ENCODE measurements at places on chromosomes 3 and 15.

GRCh38 chr15:48858401-48858800, 19.5 kb upstream of the EID1 start:
- DNase-seq = no peak

GRCh38 chr3:68447885-68448284, 484.5 kb downstream of the TAFA4 start:
- DNase-seq = no peak

DNA sequence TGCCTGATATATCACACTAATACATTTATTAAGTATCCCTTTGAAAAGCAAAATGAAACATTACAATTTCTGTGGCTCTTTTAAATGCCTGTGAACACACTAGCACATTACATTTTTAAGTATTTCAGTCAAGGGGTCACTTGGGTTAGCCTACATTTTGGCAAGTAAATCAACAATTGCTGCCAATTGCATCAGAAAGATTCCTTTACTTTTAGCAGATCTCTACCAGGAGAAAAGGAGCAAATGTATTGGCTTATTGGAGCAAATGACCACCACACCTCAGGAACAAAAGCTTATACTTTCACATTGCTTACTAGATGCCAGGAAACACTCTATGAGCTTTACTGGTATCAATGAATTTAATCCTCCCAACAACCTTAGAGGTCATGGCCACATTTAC, 947.1 kb downstream of the FHIT start:
- no peak for DNase-seq

- peak; percentile 52 for DNase-seq
Observed at GRCh38 chr15:92082006-92082843, 228.7 kb downstream of the SLCO3A1 start.

DNA sequence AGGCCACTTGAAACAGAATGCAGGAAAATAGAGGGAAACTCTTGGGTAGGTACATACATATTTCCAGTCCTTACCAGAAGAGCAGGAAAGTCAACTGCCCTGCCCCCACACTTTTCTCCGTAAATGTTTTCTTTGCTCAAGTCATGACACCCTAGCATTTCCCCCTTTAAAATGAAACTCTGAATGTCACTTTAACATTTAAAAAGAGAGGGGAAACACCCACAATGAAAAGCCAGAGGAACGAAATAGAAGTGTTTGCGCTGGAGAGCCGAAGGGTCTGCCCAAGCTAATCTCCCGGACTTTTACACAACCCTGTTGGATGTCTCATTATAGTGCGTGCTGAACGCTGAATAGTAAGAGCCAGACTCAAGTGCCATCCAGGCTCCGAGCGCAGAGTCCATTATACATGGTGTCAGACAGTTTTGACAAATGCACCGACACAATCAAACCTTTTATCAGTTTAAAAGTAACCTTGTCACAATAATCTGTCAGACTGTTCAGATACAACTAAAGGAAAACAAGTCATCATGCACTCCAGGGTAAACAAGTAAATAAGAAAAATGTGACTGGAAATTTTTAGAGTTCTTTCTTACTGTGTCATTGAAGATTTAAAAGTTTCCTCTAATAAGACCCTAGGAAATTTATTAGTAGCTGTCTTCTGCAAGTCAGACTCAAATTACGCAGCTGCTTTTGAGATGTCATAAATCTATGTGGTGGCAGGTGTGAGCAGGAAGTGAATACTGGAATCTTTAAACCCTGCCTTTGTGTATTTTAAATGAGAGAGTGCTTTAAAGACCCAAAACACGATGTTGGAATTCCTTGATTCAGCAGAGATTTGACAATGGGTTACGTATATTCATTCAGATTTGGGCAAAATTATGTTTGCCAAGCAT, 159.8 kb downstream of the RBMS3 start:
- DNase-seq = no peak

GRCh38 chr15:91561371-91562100, 292.0 kb upstream of the SLCO3A1 start:
- DNase-seq = no peak

- no peak for DNase-seq
Observed at GRCh38 chr3:109982201-109982600, 644.9 kb upstream of the DPPA4 start.

- DNase-seq = no peak
Observed at GRCh38 chr15:57726411-57726810, 19.9 kb downstream of the POLR2M start.

GRCh38 chr3:171058058-171058457, 31.5 kb upstream of the SLC2A2 start:
- DNase-seq = no peak

DNA sequence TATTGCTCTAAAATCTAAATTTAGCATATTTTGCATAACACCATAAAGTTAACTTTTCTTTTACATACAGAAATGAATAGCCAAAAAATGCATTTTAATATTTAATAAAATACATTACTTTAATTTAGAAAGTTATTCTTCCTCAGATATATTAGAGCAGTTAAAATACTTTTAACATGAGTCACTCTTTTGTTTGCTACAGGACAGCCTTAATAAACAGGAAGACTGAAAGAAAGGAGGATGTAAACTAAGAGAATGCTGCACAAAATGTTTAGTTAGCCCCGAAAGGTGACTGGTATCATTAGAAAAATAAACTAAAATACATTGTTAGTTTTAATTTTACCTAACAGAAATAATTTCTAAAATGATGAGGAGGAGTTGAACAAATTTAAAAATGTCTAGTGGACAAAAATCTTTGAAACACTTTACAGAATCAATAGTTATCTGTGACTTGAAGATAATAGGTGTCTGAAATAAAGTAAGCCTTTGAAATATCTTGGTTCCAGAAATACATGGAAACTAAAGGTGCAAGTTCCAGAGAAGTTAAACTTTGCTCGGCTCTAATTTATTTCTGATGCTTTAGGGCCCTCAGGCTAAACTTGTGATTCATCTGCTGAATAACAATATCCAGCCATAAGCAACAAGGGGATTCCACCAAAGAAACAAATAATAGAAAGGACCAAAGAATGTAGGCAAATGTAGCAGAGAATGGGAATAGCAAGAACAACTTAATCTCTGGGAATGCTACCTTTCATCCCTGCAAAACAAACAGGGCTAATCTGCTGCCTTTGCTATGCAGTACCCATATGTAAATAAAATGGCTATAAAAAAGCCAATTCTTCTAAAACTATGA, 138.3 kb upstream of the UBP1 start:
- no peak for DNase-seq

GRCh38 chr3:143389388-143389787, 269.8 kb downstream of the CHST2 start:
- peak; percentile 20 for DNase-seq

GRCh38 chr15:73233623-73234022, 135.1 kb downstream of the HCN4 start:
- DNase-seq = no peak

GRCh38 chr3:189460511-189460910, 170.7 kb upstream of the TP63 start:
- DNase-seq = no peak

DNA sequence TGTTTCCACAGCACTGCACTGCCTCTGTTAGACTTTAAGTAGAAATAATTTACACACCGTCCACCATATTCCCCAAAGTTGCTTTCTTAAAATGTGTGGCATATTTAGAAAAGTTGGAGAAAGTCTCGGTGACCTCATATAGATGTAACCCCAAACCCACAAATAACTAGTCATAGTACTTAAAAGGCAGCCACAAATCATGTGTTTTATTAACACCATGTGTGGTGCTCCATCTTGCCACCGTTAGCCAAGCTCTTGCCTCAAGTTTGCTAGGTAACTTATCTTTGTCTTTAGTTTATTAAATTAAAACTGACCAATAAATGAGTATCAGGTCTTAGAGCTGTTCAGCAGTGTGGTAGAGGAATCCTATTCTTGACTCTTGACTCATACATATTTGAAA, 257.9 kb downstream of the UBE2E2 start:
- no peak for DNase-seq

DNA sequence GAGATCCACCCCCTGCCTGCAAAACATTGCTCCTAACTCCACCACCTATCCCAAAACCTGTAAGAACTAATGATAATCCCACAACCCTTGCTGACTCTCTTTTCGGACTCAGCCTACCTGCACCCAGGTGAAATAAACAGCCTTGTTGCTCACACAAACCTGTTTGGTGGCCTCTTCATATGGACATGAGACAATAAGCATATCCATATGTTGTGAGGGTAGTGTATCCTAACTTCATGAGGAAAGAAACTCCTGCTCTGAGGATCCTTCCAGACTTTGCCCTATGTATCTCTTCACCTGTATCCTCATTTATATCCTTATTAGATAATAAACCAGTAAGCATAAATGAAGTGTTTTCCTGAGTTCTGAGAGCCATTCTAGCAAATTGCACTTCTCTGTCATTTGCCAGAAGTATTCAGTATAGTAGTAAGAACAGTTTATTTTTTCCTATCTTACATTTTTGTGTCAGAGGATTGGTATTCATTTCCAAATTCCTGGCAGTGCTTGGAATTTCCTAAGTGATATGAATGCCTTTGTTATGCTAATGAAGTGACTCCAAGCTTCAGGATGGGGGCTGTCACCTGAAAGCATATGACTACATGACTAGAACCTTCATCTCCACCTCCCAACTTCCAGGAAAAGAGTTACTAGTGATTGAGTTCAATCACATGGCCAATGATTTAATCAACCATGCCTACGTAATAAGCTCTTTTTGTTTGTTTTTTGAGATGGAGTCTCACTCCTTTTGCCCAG, 30.2 kb downstream of the TTBK2 start:
- no peak for DNase-seq

- DNase-seq = peak; percentile 35
Observed at GRCh38 chr3:6326771-6327170, 534.1 kb upstream of the GRM7 start.

GRCh38 chr3:180698760-180699270, 19.5 kb upstream of the CCDC39 start:
- no peak for DNase-seq

DNA sequence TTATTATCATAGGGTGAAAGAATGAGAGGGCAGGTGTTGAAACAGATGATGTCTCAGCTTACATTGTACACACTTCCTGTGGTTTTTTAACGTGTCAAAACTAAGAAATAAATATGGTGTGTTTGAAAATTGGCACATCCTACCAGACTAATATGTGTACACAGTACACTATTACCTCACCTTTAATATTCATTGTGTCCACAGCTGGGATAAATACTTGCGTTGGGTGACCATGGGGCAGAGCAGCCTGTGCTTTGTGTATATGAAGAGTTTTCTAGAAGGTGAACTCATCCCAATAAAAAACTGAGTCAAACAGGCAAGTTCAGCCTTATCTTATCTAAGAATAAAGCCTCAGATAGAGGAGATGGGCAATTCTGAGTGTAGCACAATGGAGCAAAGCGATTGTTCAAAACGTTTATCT, 17.3 kb downstream of the SUCNR1 start:
- peak; percentile 13 for DNase-seq

DNA sequence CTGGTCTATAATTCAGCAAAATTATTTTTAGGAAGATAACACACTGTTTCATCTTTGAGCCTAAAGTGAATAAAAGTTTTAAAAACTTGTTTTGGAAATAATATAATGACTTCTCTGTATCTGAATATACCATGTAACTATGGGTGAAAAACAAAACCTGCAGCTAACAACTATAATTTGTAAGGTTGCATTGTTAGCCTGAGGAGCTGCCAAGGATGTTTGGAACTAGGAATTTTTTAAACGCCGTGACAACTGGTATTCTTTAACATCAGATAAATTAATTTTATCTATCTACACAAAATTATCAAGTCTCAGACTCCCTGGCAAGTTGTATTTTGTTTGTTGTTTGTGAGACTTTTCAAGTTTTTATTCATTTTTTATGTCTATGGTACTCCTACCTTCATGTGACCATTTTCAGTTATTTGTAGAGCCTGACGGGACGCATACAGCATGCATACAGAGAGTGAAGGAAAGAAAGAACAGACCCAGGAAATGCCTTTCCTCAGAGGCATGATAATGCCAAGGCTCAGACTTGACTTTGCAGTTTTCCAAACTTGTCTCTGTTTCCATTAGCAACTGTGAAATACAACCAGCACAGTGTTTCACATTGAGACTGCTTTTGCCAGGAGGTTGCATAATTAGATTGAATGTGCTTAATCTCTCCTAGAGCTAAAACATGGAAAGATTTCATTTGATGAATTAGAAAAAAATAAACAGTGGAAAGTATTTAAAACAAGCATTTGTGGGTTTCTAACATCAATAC, 60.8 kb upstream of the ARHGEF26 start:
- no peak for DNase-seq

- DNase-seq = peak; percentile 45
Observed at GRCh38 chr3:141266797-141267555, 35.4 kb downstream of the PXYLP1 start.

GRCh38 chr15:40329804-40330203, 6.3 kb downstream of the INAFM2 start:
- DNase-seq = no peak

- DNase-seq = peak; percentile 80
Observed at GRCh38 chr15:59689626-59690236, 611 bp upstream of the BNIP2 start.

DNA sequence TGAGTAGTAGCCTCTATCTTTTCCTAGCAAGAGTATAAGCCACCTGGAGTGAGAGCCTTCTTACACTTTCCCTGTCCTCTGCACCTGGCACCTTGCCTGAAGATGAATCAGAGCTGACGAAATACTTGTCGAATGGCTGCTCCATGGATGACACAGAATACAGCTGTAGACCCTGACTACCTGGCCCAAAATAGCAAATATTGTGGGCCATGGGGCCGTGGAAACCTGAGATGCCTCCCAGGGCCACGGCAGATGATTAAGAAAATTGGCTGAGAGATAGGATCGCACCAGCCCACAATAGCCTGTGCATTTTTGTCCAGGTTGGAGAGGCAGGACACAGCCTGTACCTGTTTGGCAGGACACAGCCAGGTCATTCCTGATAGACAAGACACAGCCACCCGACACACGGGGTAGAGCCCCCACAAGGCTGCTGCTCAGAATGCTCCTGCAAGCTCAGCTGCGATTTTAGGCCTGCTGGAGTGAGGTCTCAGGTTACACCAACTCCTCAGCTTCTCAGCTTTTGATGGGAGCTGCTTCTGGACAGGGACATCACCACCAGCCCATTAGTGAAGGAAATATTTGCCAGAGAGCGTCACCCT, 22.9 kb upstream of the TPM1 start:
- DNase-seq = no peak

DNA sequence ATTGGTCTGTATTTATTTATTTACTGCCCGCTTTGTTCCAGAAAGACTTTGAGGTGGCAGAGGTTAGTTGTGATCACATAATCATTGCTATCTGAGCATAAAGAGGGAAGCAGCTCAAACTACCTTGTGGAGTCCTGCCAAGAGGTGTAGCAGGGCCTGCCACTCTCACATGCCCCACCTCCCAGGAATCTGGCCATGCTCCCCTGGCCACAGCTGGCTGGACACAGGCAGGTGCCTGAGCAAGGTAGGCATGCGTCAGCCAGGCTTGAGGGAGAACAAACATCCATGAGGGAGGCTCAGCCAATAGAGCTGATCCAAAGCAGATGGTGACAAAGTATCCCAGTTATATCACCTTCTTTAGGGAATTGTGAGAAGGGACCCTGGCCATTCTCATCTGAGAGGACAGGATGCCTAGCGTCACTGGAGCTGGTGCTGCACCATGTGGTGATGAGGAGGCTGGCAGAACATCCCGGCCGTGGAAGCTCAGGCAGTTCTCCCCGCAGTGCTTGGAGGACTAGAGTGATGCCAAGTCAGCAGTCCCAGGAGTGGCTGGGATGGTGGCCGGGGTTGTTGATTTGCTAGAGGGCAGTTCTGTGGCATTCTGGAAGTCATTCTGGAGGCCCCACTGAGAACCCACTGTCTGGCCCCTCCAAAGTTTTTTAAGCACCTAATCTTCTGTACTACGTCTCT, 6.8 kb upstream of the POLG start:
- no peak for DNase-seq

All from GM12865 (cell line).